Ovary (tissue), 10 donors: ENCODE measurements at places on chromosomes 16 and 17.
A peak's percentile ranks its signal among the peaks of the same experiment; 100 is the strongest.

GRCh38 chr17:41695954-41696757 is 7.5 kb downstream of the EIF1 start:
- peak; percentile 84 for DNase-seq

DNA sequence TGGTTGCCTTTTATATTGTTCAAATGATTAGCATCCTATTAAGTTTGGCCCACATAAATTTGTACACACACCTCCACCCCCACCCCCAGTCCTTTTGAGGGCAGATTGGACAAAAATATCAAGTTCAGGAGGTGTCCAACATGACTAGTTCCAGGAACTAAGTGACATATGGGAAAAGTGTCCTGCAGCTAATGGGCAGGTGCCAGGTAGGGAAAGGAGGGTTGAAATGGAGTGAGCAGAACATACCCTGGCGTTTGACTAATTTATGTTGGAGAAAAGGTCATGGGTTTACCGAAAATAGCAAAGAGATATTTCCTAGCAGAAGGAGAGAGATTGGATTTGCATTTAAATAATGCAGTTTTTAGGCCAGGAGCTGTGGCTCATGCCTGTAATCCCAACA is 4.9 kb downstream of the KCTD2 start:
- no peak for DNase-seq

DNA sequence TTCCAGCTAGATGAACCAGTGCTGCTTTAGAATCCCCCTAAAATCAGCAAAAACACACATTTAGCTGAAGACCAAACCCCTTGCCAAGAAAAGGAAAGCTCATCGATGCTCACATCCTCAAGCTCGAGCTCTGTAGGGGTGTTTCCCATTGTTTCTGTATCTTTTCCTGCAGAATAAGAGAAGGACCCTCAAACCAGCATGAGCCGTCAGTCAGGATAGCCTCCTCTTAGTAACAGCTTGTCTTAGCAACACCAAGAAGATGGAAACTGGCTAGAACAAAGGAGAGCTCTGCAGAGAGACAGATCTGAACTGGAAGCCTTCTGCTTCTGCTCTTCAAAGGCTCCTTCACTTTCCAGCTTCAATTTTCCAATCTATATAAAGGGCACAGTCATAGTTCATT is 32.0 kb downstream of the VAT1L start:
- DNase-seq: no peak

- DNase-seq: no peak
Measured at GRCh38 chr16:57041182-57042156, 50.9 kb upstream of the CPNE2 start.

- no peak for DNase-seq
Measured at GRCh38 chr17:12041312-12041711, 20.6 kb downstream of the MAP2K4 start.

DNA sequence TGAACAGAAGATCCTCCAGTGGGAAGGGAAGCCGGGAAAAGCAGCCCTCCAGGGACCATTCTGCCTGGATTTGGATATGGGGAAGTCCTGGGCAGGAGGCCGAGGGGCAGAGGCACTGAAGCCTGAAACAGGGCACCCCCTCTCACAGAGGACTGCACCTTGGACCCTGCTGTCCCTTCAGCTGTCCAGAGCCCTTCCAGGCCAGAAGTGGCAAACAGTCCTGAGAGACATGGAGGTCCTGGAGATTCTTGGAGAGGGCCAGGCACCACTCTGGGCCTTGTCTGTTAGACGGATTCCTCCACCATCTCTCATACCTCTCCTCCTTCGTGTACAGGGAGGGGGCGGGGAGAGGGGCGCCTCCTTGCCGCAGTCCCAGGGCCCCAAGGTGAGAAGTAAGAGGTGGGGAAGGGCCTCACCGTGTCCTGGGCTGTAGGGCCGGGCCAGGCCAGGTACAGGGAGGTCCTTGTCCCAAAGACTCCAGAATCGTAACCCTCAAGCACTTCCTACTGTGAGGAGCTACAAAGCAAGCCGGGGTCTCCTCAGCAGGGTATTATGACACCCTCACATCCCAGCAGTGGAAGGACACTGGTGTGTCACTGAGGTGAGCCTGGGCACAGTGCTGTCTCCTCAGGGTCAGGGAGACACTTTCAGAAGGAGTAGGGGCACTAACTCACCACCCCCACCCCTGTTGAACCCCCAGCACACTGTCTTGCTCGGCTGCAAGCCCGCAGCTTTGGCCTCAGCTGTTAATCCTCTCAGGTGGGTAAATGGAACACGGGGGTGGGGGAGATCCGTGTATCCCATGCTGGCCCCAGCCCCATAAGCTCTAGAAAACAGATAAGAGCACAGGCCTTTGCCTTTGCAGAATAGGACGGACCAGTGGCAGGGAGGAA is 16.6 kb upstream of the TBX2 start:
- DNase-seq: no peak

- DNase-seq: peak; percentile 77
Measured at GRCh38 chr16:14070877-14071575, at the start of gene MRTFB. Gene MRTFB, plus strand, starts transcription at chr16:14071319. Its CDS starts 69,288 bp downstream, at chr16:14140607.
